ENCODE measurements at places on chromosomes 4 and X.

DNA sequence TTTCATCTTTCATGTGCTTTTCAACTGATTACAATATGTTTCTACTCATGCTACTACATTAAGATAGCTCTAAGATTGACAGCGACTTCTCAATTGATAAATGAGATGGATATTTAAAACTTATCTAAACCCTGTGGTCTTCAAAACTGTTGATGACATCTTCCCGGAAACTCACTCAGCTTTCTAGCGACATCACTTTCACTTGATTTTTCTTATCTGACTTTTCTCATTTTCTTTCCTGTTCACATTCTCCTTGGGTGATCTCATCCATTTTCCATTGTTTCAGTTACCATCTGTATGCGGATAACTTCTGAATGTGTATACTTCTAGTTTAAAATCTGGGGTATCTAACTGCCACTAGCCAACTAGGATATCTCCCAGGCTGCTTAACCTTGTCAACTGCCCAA lies 3.1 kb downstream of the POLR2B start:
- DNase-seq, result no peak

GRCh38 chr4:56972809-56973208 lies 4.6 kb downstream of the NOA1 start:
- DNase-seq, result no peak

GRCh38 chrX:19630776-19631707 lies 115.7 kb upstream of the MAP3K15 start:
- no peak for DNase-seq

GRCh38 chrX:77922787-77923186 lies 12.3 kb downstream of the ATP7A start:
- DNase-seq, result no peak

GRCh38 chr4:110109455-110109854 lies 89.0 kb downstream of the ELOVL6 start:
- DNase-seq, result no peak
